Activated naive CD4-positive, alpha-beta T cell treated with anti-CD3 and anti-CD28 coated beads for 36 hours (primary cell): ENCODE measurements at places on chromosomes 1 and 21.

DNA sequence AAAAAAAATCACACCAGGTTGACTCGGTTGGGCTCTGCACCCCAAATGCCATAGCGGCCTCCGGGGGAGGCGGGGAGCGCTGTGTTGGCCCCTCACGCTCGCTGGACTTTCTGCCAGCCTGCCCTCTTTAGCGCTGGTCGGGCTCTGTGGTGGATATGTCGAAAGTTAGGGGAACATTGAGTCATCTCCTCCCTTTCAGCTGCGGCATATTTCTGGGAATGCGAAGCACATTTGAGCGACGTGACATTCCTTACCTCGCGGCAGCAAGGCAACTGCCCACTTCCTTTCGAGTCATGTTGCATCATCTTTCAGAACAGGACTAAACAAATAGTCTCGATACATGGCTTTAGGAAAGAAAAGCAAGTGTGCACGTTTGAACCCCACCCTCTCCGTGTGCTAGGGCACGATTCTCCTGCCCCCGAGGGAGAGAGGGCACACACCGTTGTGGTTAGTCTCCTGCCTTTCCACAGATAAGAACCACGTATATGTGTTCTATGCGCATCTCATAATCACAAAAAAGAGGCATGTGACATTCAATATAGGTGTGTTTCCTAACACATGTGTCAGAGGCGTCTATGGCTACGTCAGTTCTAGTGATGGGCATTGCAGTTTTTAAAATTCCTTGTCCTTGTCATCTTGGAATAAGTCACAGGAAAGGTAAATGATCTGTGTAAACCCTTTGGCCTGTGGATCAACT is 105.9 kb upstream of the SLC45A1 start:
- DNase-seq, result peak; percentile 22

GRCh38 chr1:159835862-159836525 is 9.3 kb downstream of the SLAMF8 start:
- DNase-seq, result no peak

DNA sequence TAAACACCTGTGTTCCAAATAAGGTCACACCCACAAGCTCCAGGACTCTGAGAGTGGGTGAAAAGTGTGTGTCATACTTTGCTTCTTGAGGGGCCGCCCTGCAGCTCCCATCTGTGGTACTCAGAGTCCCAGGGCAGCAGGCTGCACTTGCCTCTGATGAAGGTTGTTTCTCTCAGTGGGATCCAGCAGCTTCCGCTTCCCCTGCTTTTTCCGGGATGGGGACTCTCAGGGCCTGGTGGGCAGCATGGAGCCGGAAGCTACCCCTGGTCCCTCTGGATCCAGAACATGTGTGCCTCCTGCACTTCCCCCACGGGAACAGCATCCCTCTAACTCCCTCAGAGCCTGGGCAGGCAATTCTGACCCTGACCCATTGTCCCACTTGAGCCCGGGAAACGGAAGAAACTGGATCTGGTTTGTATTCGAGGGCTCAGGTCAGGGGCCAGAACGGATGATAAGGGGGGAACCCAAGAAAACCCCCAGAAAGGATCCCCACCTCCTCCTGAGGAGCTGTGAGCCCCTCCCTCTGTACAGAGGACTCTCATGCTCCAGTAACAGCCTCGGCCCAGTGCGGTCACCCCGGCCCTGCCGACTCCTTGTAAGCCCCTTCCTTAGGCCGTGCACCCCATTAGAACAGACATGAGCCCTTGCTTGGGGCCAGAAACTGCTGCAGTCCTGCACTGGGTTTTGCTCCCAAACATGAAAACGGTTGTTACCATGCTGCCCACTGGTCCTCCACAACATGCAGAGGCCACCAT is 189.5 kb upstream of the C1orf174 start:
- no peak for DNase-seq

- no peak for DNase-seq
These were observed 165.3 kb upstream of the USP24 start for GRCh38 chr1:55380355-55380970.

DNA sequence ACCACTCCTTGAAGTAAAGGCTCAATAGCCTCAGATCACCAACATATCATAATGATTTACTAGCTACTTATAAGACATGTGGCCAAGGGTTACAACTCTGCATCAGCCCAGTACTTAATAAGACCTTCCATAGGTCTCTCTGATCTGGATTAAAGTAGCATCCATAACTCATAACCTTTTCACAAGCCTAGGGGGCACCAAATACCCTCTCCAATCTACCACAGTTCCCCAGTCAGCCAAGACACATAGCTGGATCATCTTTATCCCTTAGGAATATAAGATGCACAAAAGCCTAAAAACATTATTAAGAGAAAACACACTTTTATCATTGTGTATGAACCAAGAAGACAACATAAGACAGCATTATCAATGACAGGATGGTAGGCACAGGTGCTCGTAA is 22.1 kb downstream of the SSX2IP start:
- peak; percentile 13 for DNase-seq

- DNase-seq, result no peak
These were observed 13.7 kb upstream of the RHEX start for GRCh38 chr1:206039046-206039973.

DNA sequence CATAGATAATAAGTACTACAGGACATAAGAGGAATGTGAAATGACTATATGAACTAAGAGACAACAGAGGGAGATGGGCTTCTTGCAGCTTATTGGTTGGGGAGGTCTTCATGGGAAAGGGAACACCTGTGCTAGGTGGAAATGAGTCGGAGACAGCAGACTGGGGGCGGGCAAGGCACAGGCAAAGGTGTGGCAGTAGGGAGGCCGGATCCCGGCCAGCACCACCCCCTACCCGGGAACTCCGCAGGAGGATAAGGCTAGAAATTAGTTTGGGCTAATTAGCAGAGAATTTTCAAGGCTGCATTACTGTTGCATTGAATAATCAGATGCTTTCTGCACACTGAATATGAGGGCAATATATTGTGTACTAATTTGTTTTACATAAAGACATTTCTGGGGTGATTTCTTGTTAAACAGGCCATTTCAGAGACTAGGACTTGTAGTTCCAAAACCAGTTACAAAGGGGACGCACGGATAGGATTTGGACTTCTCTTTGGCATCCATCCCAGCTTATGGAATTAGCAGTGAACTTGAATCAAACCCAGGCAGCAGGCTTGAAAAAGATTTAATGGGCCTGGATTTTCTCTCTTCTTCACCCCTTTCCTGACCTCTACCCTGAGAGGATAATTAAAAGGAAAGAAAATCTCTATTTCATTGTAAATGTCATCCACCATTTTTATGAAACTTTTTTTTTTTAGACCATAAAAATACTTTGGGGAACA is 2.2 kb upstream of the HUNK start:
- DNase-seq, result no peak

GRCh38 chr1:32496127-32496526 is 31.3 kb downstream of the ZBTB8B start:
- no peak for DNase-seq
